Activated CD4-positive, alpha-beta memory T cell treated with anti-CD3 and anti-CD28 coated beads, Interleukin-2, amount 10 ng/mL, durations not matched to agents 7 days and 5 days (primary cell): ENCODE measurements at places on chromosomes 3 and 15.
A peak's percentile ranks its signal among the peaks of the same experiment; 100 is the strongest.

DNA sequence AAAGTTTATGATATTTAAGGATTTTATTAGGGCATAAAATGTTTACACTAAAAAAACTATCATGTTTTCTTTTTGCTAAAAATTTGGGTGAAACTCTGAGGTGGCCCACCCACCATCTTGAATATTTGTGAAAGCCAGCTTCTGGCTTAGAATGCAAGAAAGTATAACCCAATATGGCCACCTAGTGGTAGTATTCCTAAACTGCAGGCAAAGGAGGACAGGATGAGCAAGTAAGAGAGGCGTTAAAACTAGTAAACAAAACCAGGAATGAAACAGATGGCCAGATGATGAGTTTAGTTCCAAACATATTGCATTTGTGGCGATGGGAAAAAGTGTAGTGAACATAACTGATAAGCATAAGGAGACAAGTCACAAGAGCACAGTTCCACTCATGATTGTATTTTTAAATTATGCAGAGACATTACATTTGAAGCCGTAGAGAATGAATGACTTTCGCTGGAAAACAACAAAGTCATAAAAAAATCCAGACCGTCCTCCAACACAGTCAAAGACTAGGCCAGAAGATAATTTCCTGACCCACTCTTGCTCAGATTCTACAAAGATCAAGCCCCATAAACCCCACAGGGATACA is 103.3 kb upstream of the PRTG start:
- peaks cover 2% of the 10 kb centered on the region for H3K4me1 ChIP-seq
- no peak overlapping the region for H3K4me3 ChIP-seq
- H3K36me3 ChIP-seq: peaks cover 2% of the 10 kb centered on the region
- H3K27ac ChIP-seq: no peak overlapping the region
- peak; percentile 41 for DNase-seq

- H3K27ac ChIP-seq: no peak overlapping the region
- no peak for DNase-seq
- H3K36me3 ChIP-seq: no peaks in the 10 kb centered on the region
- no peak overlapping the region for H3K4me3 ChIP-seq
- no peaks in the 10 kb centered on the region for H3K27me3 ChIP-seq
- no peaks in the 10 kb centered on the region for H3K4me1 ChIP-seq
Observed at GRCh38 chr3:174636451-174636850, 222.7 kb upstream of the NAALADL2 start.

GRCh38 chr3:32237670-32238452 is 619 bp upstream of the CMTM8 start:
- no peak for DNase-seq
- peak overlapping the region; percentile 49 for H3K4me3 ChIP-seq
- H3K36me3 ChIP-seq: peaks cover 3% of the 10 kb centered on the region
- peaks cover 31% of the 10 kb centered on the region for H3K27me3 ChIP-seq
- peaks cover 22% of the 10 kb centered on the region for H3K4me1 ChIP-seq

GRCh38 chr15:39920510-39921273 is 626 bp upstream of the GPR176 start:
- no peak overlapping the region for H3K27ac ChIP-seq
- DNase-seq: peak; percentile 78
- peaks cover 32% of the 10 kb centered on the region for H3K27me3 ChIP-seq
- peaks cover 29% of the 10 kb centered on the region for H3K4me1 ChIP-seq
- H3K4me3 ChIP-seq: peak overlapping the region; percentile 83

- no peaks in the 10 kb centered on the region for H3K36me3 ChIP-seq
- H3K4me1 ChIP-seq: no peaks in the 10 kb centered on the region
- H3K27ac ChIP-seq: no peak overlapping the region
- no peaks in the 10 kb centered on the region for H3K27me3 ChIP-seq
- no peak for DNase-seq
Observed at GRCh38 chr3:80983753-80984152, 777.7 kb downstream of the GBE1 start.

DNA sequence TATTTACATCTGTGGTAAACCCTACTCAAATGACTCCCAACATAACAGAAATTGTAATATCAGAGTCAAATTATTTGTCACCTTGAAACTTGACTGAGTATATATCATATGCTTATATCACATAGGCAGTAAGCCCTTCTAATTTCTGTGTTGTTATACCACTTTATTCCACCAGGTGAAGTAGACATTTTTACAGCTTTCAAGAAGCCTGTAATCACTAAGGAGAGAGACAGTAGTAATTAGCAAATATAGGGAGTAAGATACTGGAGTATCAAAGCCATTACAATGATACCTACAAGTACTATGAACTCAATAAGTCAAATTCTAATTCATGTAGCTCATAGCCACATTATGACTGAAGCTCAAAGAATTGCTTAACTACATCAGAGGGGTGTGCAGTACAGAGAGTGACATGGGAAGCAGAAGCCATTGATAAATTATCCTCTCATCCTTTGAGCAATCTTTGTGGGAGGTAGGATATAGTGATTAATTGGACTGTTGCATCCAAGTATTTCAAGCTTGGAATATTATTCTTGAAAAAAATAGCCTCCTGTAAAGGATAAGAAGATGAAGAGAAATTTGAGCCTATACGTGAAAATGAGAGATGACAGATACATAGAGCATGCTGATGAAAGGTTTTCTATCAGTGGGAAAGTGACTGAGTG is 1005.9 kb downstream of the ZPLD1 start:
- no peaks in the 10 kb centered on the region for H3K36me3 ChIP-seq
- H3K4me1 ChIP-seq: no peaks in the 10 kb centered on the region
- DNase-seq: no peak
- no peaks in the 10 kb centered on the region for H3K27me3 ChIP-seq

DNA sequence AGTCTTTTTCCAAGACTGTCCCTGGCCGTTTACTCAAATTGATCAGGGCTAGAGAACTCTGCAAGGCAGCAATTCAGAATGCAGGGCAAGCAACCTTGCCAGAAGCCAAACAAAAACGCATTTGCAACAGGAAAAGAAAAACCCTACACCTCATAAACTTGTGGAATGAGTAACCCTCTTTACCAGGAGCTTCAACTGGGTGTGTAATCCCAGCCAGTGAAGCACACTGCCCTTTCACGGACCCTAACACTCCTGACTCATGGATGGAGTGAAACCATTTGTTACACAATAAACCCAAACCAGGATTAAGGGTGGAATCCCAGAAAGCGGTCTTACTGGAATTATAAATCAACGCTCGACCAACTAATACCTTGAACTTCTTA is 14.8 kb upstream of the LDHAL6B start:
- peaks cover 3% of the 10 kb centered on the region for H3K4me1 ChIP-seq
- no peak overlapping the region for H3K27ac ChIP-seq
- DNase-seq: no peak
- no peak overlapping the region for H3K4me3 ChIP-seq
- H3K36me3 ChIP-seq: peaks cover 7% of the 10 kb centered on the region
